ENCODE measurements at places on chromosomes 11 and 22. TPM values are rescaled to one million over a fixed set of nuclear protein-coding genes. Genes with fewer than 3 reads are reported as not detected.

The OSM gene
- total RNA-seq = not detected

The RCE1 gene
- 54.3 TPM for total RNA-seq

The CST6 gene
- total RNA-seq = not detected

The HBG2 gene
- total RNA-seq = not detected

The SLC22A6 gene
- not detected for total RNA-seq

The CLTCL1 gene
- total RNA-seq = 3.6 TPM

The TNNI2 gene
- not detected for total RNA-seq

The C11orf91 gene
- 0.58 TPM for total RNA-seq

The TIMP3 gene
- total RNA-seq = 1.1 TPM

The TM7SF2 gene
- 5.4 TPM for total RNA-seq

The ESAM gene
- total RNA-seq = 14.9 TPM

The APOL2 gene
- 48.5 TPM for total RNA-seq

The SYCE3 gene
- total RNA-seq = not detected

The TMPRSS5 gene
- total RNA-seq = 0.12 TPM

The RIMBP3C gene
- total RNA-seq = 0.24 TPM

The CECR2 gene
- total RNA-seq = 0.05 TPM

The SCGB1C1 gene
- total RNA-seq = not detected

The LDHAL6A gene
- total RNA-seq = not detected

The TYR gene
- not detected for total RNA-seq

The SERPIND1 gene
- not detected for total RNA-seq

The FAM83F gene
- not detected for total RNA-seq

The LRRC56 gene
- 0.54 TPM for total RNA-seq

The NXPE2 gene
- total RNA-seq = not detected

The IFITM1 gene
- total RNA-seq = 0.56 TPM

The PDE3B gene
- total RNA-seq = 1.8 TPM

The P2RY2 gene
- 13.1 TPM for total RNA-seq

The OR8G5 gene
- total RNA-seq = not detected

The RTN4RL2 gene
- total RNA-seq = 94.8 TPM

The SCUBE1 gene
- 0.31 TPM for total RNA-seq

The GTSE1 gene
- total RNA-seq = 30.0 TPM

The UBQLN3 gene
- total RNA-seq = not detected

The E2F8 gene
- 6.0 TPM for total RNA-seq

Measured in A549 treated with GW870086 at 1 μM for 4 hours (cell line).